Lung (tissue), 17 donors: ENCODE measurements at places on chromosomes 3 and 15. TPM values are rescaled to one million over a fixed set of nuclear protein-coding genes. Genes with fewer than 3 reads are reported as not detected.
A peak's percentile ranks its signal among the peaks of the same experiment; 100 is the strongest.

Gene SLC28A2
- polyA plus RNA-seq: 0.23 TPM

Gene MAP6D1
- 1.8 TPM for polyA plus RNA-seq

Gene IGF2BP2
- polyA plus RNA-seq: 8.1 TPM

Gene HACL1
- polyA plus RNA-seq: 15.6 TPM

Gene FRMD4B
- 16.6 TPM for polyA plus RNA-seq

- peak; percentile 60 for DNase-seq
Observed at GRCh38 chr3:54122324-54123002, at the start of gene CACNA2D3. Gene CACNA2D3 (plus strand): TSS chr3:54122552.

DNA sequence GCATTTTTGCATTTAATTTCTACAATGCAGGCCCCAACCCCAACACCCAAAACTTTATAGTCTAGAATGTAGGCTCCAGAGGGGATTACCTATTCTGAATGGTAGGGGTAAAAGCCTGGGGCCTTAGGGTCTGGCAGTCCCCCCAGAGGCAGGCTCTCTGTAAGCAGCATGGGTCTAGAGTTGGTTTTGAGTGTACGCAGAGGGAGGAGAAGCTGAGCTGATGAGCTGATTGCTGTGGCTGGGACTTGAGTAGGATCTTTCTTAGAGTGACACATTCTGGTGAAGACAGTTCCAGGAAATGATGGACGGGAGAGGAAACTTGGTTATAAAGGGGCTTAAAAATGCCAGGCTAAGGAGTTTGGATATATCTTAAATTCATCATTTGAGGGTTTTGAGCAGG is 2.1 kb downstream of the LPP start:
- no peak for DNase-seq

GRCh38 chr3:16494094-16494493 is 19.4 kb downstream of the RFTN1 start:
- no peak for DNase-seq

GRCh38 chr15:42719043-42719442 is 17.9 kb downstream of the CDAN1 start:
- DNase-seq: no peak

DNA sequence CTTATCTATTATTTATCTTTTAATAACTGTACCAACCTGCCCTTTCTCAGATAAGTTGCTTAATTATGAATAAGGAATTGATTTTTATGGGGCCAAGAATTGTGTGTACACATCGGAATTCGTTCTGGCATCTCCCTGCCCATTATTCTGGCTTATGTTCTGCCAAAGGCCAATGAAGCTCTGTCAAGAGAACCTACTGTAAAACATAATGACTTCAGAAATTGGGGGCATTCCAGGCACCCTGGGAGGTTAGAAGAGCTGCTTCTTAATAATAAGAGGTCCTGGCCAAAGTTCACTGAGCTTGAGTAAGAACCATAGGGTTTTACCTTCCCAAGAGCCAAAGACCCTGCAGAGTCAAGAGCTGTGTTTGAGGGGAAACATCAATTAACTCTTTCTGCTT is 261.7 kb downstream of the SLC9A9 start:
- DNase-seq: no peak

DNA sequence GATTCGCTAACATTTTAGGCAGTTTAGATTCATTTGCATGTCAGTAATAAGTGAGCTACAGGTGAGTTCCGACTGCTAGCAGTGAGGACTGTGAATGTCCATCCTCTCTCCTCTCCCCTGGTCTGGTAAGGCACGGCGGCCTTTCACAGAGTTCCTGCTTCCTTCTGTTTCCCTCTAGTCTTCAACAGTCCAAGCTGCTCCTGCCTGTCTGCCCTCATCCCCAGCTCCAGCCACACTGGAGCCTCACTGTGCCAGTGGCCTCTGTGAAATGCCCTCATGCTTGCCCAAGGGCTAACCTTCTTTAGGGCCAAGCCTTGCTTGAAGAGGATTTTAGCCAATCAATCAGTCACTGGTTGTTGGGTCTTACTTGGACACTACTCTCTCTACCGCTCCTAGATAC is 145.8 kb upstream of the BHLHE40 start:
- no peak for DNase-seq

DNA sequence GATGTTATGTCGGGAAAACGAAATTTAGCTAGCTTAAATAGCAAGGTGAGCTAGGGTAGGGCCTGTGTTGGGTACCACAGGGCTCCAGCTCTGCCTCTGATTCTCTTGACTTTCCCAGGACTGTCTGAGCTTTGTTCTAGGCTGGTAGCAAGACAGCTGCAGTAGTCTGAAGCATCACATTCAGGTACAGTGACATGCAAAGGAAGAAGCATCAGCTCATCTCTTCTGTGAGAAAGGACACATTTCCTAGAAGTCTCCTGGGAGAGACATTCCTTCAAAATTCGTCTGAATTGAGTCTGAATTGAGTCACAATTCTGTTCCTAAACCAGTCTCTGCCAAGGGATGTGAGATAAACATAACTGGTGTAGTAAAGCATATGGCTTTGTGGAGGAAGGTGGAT is 8.5 kb upstream of the UBXN7 start:
- no peak for DNase-seq

- no peak for DNase-seq
Observed at GRCh38 chr3:141246224-141246957, 14.8 kb downstream of the PXYLP1 start.

GRCh38 chr15:32053719-32054118 is 23.4 kb downstream of the CHRNA7 start:
- DNase-seq: no peak

- DNase-seq: no peak
Observed at GRCh38 chr3:76181213-76181612, 395.9 kb upstream of the ZNF717 start.

DNA sequence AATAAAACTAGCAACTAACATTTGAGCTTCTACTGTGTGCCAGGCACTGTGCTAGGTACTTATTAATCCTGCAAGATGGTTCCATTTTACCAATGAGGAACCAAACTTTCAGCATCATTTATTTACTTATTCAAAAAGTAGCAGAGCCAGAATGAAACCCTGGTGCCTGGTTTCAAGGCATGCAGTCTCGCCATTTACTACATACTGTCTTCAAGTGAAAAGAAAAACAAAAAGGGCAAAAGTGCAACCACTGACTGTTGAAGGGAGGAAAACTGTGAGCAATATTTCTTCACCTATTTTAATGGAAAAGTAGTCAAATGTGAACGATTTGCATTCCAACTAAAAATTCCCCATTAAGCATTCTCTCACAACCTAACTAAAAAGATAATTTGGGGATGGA is 8.7 kb downstream of the DCUN1D1 start:
- DNase-seq: no peak

GRCh38 chr3:10703875-10704274 is 112.2 kb upstream of the SLC6A11 start:
- no peak for DNase-seq

- no peak for DNase-seq
Observed at GRCh38 chr3:33430061-33430460, 10.1 kb downstream of the UBP1 start.

DNA sequence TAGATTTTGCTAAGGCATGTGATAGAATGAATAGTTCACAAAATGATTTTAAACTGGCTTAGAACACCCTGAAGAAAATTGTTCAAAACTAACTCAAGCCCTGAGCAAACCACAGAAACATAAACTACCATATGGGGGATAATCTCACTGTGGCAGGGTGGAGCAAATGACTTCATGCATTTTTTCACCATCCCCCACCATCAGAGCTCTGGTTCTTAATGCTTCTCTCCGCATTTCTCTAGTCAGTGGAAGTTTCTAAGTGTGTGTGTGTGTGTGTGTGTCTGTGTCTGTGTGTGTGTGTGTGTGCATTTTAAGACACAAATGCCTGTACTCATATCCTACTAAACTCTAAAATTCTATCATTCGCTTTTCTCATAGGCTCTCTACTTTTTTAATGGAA is 107.1 kb upstream of the PHLDB2 start:
- DNase-seq: no peak
